ENCODE measurements at places on chromosomes 6 and 20.

DNA sequence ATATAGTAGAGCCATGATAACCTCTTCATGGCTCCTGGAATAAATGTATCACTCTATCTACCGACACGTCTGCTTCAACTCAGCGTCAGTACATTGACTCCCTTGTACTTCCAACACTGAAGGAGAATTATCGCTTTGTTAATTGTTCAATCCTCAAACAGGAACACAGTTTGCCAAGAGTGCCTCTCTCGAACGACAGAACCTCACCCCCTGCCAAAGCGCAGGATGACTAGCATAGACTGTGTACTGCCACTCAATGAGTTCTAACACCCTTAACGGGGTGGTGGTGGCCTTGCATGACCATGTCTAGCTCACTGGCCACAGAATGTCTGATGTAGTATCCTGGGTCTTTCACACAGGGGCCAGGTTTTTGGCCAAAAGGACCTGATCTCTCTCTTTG is 81.4 kb upstream of the HEY2 start:
- DNase-seq = no peak

DNA sequence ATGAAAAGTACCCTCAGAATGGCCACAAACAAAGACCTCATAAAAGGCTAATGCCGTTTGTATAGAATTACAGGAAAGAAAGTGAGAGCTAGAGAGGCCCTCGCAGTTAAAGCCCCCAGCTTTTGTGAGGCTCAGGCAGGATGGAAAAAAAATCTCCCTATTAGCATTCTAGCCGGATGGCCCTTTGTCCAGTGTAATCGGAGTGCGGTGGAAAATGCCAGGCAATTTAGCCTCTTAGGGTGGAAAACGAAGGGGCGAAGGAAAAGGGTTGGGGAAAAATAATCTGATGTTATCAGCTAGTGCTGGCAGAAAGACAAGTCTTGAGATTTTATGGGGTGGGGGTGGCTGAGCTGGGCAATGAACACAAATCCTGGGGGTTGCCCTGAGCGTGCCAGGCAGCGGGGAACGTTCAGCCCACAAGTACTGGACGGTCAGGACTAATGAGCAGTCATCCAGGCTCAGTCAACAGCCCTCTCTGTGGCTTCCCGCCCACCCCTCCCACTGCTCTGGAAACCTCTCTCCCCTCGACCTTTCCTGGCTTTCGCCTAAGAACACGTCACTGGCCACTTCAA is 92.4 kb downstream of the PSMG4 start:
- no peak for DNase-seq

GRCh38 chr6:131258816-131259476 is 123.7 kb downstream of the AKAP7 start:
- no peak for DNase-seq

- no peak for DNase-seq
Observed at GRCh38 chr6:4172368-4172767, 37.0 kb upstream of the ECI2 start.

GRCh38 chr6:13825871-13826270 is 11.5 kb upstream of the MCUR1 start:
- no peak for DNase-seq

- no peak for DNase-seq
Observed at GRCh38 chr6:166024252-166024651, 143.4 kb downstream of the TBXT start.

GRCh38 chr6:32970413-32971241 is 2.2 kb downstream of the BRD2 start:
- DNase-seq = peak; percentile 97

DNA sequence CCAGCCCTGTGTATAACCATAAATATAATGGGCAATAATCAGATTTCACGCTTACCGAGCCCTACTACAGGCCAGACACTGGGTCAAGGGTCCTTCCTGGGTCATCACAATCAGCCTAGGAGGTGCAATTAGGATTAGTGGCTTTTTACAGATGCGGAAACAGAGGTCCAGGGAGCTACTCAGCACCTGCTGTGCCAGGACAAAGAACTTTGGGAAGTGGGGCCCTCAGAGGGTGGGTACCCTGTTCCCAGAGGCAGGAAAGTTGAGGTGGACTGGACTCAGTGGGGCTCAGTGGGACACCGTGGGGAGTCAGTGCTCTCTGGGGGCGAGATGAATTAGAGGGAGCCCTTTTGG is 77.2 kb downstream of the CEBPB start:
- DNase-seq = no peak

- peak; percentile 23 for DNase-seq
Observed at GRCh38 chr6:121897337-121897760, 461.9 kb downstream of the GJA1 start.

DNA sequence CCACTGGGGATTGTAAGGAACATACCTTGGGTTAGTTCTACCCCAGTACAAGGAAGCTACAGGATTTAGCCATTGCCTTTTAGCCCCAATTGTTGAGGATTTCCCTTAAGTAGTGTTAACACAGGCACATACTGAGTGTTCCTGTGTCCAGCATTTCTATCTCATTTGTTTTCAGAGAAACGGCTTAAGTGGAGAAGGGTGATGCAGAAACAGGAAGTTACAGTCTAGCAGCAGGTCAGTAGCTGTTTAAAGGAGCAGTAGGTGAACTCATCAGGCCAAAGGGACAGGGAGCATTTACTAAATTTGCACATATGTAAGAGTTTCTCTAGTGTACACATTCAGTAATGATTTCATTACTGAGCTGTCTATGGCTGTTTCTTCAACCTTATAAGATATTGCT is 644.2 kb upstream of the GJE1 start:
- DNase-seq = peak; percentile 36

GRCh38 chr20:22371843-22372242 is 212.5 kb downstream of the FOXA2 start:
- DNase-seq = no peak

DNA sequence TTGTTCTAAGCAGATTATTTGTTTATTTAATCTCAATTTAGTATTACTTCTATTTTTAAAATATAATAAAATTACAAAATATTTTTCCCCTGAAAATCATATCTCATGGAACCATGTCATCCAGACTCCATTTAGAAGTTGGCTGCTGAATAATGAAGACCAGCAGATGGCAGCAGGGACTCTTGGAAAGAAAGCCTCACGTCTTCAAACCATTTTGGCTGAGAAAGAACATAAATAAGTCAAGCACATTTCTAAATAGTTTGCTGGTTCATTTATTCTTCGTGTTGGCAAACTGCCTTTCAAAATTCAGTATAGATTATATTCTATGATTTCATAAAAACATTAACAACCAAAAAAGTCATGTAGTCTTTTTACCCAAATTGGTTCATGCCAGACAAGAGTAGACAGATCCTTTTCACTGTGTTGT is 71.7 kb downstream of the RCAN2 start:
- peak; percentile 63 for DNase-seq

- DNase-seq = no peak
Observed at GRCh38 chr20:47489448-47489872, 12.2 kb upstream of the NCOA3 start.

GRCh38 chr20:35600993-35601973 is 14.3 kb upstream of the SPAG4 start:
- peak; percentile 73 for DNase-seq

GRCh38 chr6:118700531-118700930 is 49.1 kb upstream of the CEP85L start:
- DNase-seq = no peak

All from EH (cell line).